Stimulated activated naive CD4-positive, alpha-beta T cell (primary cell): ENCODE measurements at places on chromosomes 11 and 22.

GRCh38 chr22:21797444-21798221 lies 62.0 kb upstream of the YPEL1 start:
- no peak for DNase-seq

- no peak for DNase-seq
These were observed 8.6 kb downstream of the APOA4 start for GRCh38 chr11:116814502-116814901.

DNA sequence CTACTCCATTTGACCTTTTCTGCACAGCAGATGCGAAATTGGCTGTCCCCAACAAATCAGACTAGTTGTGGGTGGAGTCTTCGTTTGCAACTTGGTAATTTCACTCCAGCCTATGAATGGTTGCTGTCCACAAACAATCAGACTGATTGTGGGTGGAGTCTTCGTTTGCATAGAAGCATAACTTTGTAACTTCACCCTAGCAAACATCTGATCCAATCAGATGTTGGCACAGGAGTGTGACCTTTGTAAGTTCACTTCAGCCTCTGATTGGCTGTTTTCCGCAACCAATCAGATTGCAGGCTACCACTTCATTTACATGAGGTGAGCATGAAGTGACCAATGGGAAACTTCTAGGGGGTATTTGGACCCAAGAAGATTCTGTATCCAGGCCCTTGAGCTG lies 16.3 kb upstream of the CABP2 start:
- DNase-seq: no peak

GRCh38 chr11:107741044-107741823 lies 29.4 kb upstream of the SLN start:
- no peak for DNase-seq

GRCh38 chr11:86515297-86516094 lies 140.8 kb downstream of the CCDC81 start:
- no peak for DNase-seq

DNA sequence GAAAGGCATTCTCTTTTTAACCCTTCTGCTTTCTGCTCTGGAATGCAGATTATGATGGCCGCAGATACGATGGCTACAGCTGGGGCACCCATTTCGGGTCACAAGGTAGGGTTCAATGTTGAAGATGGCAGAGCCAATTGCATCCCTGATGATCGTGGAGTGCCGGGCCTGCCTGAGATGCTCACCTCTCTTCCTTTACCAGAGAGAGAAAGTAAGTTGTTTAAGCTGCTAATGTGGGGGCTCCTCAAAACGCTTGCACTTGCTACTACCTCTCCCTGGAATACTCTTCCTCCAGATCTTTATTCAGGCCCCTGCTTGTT lies 50.8 kb upstream of the PRDM11 start:
- DNase-seq: no peak

DNA sequence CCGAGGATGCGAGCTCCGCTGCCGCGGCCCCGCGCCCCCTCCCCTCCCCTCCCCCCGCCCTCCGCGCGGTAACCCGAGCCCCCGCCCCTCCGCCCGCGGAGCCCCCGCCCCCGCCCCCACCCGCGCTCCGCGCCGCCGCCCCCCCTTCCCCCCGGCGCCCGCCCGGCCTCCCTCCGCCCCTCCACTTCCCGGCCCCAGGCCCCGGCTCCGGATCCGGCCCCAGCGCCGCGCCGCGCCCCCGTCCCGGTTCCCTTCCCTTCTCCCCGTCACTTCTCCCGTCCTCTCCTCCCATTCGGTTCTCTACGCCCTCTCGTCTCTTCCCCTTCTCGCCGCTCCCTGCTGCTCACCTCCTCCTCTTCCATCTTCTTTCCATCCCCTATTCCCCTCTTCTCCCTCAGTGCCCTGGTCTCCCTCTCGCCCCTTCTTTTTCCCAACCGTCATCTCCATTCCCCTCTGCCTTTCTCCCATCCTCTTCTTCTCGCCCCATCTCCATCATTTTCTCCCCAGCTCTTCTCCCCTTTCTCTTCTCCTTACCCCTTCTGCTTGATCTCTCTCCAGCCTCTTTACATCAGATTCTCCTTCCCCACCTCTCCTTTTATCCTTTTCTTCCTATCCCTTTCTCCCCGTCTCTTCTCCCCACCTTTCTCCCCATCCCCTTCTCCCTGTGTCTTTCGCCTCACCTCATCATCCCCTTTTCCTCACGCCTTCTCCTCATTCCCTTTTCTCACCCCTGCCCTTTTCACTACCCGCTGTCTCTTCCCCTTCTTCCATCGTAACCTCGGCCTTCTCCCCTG lies at the start of gene DCHS1:
TSS of gene DCHS1 (minus strand) at position 20 of the 794 bp plus-strand sequence. CDS start 14,196 bp downstream, outside the sequence.
- peak; percentile 20 for DNase-seq

DNA sequence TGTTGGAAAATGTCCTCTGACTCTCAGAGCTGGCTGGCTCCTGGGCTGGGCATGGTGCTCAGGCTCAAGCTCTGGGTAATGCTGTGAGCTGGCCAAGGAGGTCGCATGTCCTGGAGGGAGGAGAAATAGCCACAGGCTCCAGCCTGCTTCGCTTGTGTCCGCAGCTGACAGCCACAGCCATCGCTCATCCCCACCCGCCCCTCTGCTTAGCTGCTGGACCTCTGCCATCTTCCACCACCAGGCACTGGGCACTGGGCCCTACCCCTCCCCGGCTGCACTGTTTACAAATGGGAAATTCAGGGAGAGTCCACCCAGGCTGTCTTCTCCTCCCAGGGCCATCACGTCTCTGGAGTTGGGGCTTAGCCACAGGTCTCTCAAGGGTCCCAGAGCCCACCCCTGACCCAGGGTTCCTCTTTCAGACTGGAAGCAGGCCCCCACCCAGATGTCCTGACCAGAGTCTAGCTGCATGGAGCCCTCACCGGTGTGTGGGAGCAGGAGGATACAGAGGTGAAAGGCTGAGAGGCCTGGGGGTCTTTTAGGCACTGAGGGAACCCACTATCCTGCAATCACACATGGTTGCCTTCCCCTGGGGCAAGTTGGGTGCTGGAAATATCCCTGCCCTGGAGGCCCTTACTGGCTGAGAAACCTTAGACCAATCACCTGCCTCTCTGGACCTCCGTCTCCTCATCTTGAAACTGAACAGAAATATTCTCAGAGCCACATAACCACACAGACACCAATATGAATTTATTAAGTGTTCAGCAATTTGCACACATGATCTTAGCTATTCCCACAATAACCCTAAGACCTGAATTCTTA lies 62.7 kb downstream of the CD82 start:
- no peak for DNase-seq

GRCh38 chr11:8075119-8075726 lies 5.8 kb upstream of the TUB start:
- DNase-seq: no peak

DNA sequence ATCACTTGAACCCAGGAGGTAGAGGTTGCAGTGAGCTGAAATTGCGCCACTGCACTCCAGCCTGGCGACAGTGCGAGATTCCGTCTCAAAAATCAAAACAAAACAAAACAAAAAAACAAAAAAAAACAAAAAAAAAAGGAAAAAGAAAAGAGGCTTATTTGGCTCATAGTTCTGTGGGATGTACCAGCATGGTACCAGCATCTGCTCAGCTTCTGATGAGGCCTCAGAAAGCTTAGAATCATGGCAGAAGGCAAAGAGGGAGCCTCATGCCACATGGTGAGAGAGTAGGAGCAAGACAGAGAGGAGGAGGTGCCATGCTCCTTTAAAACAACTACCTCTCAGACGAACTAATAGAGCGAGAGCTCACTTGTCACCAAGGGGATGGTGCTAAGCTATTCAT lies 10.6 kb upstream of the PTS start:
- no peak for DNase-seq

DNA sequence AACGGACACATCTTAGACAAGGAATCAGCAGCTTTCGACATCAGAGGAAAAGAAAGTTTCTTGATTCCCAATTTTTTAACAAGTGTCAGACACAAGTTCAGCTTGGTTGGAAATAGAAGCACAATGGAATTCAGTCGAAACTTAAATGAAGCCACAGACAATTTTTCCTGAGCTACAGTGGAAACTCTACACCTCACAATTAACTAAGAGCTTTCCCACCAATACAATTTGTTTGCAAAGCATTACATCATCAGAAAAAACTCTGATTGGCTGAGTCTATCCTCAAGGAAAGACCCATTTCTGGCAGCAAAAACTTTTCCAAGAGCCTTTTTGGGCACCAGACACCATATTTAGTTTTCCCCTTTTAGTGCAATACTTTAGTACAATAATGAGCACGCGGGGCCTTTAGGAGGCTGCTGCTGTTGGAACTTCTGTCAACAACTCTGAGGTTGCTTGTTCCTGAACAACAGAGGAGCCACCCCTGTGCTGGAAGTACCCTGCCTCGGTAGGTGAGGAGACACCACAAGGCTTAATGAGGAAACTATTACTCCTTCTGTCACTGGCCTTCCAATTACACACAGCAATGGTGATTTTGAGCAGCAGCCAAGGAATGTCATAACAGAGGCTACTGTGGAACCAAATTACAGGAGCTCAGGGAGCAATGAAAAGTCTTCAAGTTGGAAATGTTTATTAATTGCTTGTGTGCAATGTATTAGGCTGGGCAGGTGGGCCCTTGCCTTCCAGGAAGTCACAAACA lies 61.9 kb upstream of the BARX2 start:
- DNase-seq: no peak

- no peak for DNase-seq
These were observed 21.7 kb downstream of the CAVIN3 start for GRCh38 chr11:6298605-6299004.

DNA sequence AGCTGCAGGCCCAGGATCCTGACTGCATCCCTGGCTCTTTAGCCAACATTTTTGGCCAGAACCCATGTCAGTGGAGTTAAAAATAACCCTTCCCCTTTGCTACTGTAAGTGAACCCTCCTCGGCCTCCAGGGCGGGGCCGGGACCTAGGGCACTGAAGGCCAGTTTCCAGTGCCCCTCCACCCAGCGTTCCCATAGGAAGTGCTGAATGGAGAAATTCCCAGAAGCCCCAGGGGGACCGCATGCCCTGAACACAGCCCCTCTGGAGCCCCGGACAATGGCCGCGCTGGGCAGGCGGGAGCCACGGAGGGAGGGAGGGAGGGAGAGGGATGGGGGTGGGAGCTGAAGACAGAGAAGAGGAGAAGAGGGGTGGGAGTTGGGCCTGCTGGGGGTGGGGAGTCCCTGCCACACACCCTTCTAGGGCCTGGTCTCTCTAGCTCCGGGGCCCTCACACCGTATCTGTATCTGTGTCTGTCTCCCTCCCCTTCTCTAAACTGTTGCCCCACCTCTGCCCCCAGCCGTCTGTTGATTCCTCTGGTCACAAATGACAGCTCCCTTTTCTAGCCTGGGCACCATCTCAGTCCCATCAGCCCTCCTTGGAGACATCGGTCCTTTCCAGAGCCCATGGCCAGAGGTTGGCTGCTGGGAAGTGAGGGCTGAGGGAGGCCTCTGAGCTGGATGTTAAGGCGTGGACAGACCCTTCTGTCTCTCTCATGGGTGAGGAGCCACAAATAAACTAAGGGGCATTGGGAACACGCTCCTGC lies 10.9 kb downstream of the PDGFB start:
- no peak for DNase-seq

GRCh38 chr11:123185326-123185725 lies 9.7 kb downstream of the CLMP start:
- DNase-seq: no peak

DNA sequence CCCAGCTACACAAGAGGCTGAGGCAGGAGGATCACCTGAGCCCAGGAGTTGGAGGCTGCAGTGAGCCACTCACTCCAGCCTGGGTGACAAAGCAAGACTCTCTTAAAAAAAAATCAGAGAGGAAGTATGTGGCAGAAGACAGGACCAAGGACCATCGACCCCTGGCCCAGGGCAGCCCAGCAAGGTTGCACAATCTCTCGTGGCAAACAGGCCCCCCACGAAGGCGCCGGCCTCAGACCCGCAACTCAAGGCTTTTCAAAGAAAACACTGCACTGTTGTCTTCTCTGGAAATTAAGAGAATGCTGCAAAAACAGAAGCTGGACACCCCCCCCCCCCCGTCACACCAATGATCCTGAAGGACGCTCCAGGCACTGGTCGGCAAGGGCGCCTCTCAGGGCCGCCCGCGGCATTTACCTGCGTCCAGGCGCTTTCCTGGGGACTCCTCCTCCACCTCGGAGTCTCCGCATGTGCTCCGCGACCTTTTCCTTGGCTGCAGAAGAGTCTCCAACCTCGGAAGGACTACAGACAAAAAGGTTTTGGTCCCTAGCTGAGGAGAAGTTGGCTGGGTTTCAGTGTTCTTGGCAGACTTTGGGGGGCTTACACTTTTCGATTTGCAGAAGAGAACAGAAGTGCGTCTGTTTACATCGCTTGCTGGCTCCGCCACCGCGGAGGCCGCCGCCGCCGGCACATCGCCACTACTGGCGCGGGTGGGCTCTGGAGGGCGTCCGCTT lies 40.5 kb downstream of the BRD1 start:
- DNase-seq: no peak

DNA sequence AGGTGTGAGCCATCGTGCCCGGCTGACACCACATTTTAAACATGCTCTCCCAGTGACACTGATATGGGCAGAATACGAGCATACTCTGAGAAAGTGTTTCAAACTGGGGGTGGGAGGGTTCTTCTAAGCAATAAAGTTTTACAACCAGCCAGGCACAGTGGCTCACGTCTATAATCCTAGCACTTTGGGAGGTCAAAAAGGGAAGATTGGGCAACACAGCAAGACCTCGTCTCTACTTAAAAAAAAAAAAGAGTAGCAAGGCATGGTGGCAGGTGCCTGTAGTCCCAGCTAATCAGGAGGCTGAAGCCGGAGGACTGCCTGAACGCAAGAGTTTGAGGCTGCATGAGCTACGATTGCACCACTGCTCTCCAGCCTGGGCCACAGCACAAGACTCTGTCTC lies 2.2 kb downstream of the GANAB start:
- DNase-seq: no peak
